ENCODE measurements at places on chromosomes 6 and 20.

DNA sequence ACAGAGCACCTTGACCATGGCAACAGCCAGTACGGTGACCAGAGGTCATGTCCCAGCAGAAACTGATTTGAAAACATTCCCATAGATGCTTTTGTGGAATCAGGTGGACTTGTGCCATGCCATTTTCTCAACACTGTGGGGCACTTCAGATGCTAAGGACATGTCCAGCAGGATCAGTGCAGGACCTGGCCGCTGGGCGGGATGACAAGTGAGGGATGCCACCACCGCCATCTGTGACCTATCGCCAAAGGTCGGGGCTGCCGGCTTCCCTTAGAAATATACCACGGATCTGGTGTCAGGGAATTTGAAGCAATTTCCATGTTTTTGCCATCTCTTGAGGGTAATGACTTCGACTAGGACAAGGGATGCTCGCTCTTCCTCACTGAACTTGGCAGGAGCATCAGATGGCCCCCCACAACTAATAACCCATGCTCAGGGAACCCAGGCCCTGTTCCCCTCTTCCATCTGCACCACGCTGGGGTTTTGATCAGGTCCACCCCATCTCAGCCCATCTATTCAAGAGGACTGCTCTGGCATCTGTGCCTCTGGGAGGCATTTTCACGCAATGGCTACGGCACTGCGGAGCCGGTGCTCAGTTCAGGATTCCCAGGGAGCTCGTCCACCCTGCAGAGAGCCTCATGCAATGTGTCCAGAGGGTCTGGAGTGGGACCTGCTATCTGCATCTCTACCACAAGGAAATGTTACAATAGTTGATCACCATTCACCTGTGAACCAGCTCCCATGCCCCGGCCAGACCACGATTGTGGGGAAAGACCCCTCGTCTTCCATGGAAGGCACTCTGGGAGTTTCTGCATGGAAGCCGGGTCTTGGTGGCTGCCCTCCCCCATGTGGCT, 302.6 kb downstream of the TAF4 start:
- no peak for DNase-seq

- no peak for DNase-seq
These were observed 6.5 kb upstream of the PFDN4 start for GRCh38 chr20:54201268-54201846.

DNA sequence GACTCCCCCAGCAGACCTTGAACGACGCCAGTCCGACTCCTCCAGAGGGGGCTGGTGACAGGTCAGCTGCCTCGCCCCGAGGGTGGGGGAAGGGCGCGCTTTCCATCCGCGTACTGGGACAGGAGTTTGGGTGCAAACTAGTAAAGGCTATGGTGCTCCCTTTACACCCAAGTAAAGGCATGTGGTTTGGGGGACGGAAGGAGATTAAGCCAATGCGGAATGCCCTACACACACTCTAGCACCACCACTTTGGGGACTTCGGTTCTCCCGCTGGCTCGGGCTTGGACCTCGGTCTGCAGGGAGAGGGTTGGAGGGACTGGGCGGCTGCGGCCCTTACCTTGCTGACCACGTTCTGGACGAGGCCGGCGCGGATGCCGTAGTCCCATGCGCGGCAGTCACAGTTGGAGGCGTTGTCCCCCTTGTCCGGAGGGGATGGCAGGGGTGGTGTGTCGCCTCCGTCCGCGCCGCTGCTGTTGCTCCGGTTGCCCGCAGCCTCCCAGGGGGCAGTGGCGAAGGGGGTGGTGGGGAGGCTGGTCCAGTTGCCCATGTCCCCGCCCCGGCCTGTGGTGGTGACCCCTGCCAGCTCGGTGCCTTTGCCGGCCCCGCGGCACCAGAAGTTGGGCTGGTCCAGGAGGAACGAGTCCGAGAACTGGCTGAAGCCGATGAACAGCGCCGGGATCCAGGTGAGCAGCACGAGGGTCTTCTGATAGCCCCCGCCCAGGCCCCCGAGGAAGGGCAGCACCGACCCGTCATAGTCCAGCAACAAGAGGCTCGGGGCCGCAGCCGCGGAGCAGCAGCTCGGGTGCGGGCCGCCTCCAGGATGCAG, 1.1 kb downstream of the SLC22A23 start:
- DNase-seq, result no peak

DNA sequence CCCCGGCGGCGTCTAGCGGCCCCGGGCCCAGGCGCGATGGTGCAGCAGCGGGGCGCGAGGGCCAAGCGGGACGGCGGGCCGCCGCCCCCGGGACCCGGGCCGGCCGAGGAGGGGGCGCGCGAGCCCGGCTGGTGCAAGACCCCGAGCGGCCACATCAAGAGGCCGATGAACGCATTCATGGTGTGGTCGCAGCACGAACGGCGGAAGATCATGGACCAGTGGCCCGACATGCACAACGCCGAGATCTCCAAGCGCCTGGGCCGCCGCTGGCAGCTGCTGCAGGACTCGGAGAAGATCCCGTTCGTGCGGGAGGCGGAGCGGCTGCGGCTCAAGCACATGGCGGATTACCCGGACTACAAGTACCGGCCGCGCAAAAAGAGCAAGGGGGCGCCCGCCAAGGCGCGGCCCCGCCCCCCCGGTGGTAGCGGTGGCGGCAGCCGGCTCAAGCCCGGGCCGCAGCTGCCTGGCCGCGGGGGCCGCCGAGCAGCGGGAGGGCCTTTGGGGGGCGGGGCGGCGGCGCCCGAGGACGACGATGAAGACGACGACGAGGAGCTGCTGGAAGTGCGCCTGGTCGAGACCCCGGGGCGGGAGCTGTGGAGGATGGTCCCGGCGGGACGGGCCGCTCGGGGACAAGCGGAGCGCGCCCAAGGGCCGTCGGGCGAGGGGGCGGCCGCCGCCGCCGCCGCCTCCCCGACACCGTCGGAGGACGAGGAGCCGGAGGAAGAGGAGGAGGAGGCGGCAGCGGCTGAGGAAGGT, 715 bp downstream of the SOX12 start:
- DNase-seq, result peak; percentile 66

- no peak for DNase-seq
These were observed 331.3 kb downstream of the ZFAND3 start for GRCh38 chr6:38150681-38151296.

DNA sequence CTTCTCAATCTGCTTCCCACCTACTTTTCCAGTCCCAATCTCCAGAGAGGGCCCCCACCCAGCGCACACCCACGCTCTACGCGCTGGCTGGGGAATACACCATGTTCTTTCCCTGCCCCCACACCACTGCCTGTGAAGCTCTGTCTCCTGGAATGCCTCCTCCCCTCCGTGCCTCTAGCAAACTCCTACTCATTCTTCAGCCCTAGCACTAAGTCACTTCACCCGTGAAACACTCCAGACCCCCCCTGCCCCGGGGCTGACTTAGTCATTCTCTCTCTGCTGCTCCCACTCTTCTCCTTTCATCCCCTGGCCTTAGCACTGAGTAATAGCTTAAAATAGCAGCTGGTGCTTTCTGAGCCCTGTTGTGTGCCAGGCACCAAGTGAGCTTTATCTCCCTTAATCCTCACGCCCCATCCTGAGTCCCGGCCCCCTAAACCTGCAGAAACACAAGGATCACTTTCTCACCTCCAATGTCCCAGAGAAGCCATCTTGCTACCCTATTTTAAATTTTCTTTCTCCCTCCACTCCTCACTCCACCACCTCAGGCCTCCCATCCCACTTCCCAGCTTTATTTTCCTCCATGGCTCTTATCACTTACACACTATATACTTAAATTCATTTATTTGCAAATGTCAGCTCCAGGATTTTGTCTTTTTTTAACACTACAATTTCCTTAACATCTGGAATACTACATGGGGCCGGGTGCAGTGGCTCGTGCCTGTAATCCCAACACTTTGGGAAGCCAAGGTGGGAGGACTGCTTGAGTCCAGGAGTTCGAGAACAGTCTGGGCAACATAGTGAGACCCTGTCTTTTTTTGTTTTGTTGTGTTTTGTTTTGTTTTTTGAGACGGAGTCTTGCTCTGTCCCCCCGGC, 6.3 kb upstream of the PARD6B start:
- peak; percentile 98 for DNase-seq

DNA sequence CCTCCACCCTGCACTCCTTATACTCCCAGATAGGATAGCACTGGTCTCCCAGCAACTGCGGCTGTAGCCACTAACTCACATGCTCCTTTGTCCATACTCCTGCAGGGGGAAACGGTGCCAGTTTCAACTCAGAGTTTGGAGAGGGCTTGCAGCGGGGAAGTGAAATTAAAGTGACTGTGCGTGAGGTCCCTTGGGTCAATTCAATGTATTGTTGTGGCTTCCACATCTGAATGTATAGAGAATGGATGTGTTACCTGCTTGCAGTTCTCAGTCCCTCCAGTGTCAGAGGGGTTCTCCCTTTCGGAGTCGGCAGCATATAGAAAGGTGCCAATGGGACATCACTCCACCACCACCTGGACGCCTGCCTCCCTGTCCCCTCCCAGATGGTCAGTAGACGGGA, 93.6 kb upstream of the CNKSR3 start:
- no peak for DNase-seq

DNA sequence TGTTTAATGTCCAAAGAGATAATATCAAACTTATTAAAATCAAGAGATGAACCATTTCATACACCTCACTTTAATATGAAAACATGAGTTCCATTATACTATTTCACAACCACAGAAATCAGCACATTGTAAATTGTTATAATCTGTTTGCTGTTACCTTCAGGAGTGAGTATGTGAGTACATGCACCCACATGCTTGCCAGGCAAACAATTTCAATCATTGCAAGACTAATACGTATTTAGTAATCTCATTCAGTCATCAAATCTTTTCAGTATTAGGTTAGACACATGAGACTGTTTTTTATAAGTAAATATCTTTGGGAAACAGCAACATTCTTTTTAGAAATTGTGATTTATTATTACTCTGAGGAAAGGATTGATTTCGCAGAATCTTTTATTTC, 9.3 kb upstream of the EPM2A start:
- DNase-seq, result no peak

DNA sequence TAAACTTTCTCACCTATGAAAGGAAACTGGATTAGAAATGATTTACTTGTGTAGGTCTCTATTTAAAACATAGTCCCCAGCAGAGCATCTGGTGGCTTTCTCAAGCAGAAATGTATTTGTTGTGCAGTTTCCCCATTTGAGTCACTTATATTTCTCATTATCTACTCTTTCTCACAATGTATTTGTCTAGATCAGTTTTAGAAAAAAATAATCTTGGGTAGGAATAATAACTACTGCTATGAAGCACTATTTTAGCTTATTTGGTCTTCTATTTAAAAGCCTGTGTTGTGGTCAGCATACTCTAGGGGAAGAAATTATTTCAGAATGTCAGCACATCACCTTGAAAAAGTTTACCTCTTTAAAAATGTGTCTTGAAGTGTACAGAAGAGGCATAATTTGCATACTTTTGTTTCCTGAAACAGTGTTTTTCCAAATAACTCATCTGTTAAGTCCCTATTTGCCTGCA, 60.9 kb upstream of the PRL start:
- DNase-seq, result no peak

DNA sequence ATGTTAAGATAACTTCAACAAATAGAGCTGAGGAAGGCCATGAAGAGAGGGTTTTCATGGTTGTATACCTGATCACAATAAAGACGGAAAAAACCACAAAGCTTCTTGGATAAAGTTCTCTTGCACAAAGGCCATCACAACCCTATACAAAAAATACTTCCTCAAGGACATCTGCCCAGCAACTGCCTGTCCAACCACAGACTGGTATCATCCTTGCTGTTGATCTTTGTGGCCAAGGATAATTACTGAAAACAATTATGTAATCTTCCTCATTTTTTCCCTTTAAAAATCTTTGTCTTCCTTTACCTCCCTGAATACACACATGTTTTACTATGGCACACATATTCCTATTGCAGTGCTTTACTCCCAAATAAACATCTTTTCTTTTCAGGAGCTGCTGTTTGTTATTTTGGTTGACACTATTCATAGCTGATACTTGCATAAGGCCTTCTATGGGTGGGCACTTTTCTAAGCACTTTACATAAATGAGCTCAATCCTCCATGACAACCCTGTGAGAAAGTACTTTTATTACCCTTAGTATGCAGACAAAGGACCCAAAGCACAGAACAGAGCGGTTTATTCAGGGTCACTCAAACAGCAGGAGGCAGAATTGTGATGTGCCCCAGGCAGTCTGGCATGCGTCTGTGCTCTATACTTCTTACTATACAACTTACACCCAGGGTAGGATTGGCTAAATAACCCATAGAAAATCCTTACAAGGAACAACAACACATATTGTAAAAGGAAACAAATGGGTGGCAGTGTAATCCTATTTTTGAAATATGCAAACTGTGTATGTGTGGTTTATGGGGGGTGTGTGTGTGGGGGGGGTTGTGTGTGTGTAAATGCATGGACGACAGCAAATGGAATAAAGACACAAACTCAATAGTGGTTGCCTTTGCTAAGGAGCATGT, 35.1 kb downstream of the SNRNP48 start:
- no peak for DNase-seq

GRCh38 chr20:43982016-43982415, 67.4 kb downstream of the TOX2 start:
- DNase-seq, result no peak

- no peak for DNase-seq
These were observed 202.5 kb downstream of the BCAS1 start for GRCh38 chr20:53867741-53868351.

GRCh38 chr6:160735523-160735922, 33.5 kb downstream of the PLG start:
- DNase-seq, result no peak

- no peak for DNase-seq
These were observed 30.7 kb downstream of the CHD6 start for GRCh38 chr20:41587523-41587922.

GRCh38 chr6:11055127-11055627, 11.1 kb upstream of the ELOVL2 start:
- DNase-seq, result peak; percentile 58

Measured in fibroblast of lung (primary cell).